Nucleus accumbens (tissue), 56 donors: ENCODE measurements at places on chromosomes 5 and 9.

DNA sequence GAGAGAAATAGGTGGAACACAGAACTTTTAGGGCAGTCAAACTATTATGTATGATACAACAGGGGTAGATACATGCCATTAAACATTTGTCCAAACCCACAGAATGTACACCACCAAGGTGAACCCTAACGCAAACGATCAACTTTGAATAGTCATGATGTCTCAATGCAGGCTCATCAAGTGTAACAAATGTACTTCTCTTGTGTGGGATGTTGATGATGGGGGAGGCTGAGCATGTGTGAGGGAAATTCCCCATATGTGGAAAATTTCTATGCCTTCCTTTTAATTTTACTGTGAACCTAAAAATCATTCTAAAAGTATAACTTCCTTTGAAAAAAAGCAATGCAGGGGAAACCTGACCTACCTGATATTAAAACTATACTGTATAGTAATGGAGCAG is 201.4 kb upstream of the RASEF start:
- no peak for DNase-seq

- no peak for DNase-seq
Measured at GRCh38 chr5:89929834-89930233, 479.7 kb downstream of the CETN3 start.

GRCh38 chr5:55021410-55021809 is 2.6 kb upstream of the GZMK start:
- DNase-seq = no peak

DNA sequence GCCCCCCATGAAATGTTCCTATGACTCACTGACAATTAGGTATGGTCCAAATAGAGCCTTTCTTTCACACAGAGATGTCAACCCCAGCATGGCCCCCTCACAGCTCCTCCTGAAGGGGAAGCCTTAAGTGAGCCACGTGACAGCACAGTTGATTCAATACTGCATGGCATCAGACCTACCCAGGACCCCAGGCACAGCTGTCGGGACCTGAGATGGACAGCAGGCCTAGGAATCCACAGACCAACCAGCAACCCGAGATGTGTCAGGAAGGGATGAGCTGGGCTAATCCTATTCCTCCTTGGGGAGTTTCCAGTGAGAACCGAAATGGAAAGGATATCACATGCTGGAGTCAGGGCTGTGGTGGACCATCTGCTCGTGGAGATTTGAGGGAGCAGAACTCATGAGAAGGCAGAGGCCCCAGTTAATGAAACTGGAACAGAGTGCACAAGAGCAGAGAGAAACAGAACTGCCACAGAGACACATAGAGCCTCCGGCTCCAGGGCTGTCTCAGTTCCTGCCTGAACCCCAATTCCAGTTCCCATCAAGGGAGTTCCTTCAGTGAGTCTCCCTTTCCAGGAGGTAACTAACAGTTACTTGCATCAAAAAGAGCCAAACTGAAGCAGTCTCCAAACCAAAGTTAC is 42.1 kb upstream of the SMIM23 start:
- DNase-seq = no peak

DNA sequence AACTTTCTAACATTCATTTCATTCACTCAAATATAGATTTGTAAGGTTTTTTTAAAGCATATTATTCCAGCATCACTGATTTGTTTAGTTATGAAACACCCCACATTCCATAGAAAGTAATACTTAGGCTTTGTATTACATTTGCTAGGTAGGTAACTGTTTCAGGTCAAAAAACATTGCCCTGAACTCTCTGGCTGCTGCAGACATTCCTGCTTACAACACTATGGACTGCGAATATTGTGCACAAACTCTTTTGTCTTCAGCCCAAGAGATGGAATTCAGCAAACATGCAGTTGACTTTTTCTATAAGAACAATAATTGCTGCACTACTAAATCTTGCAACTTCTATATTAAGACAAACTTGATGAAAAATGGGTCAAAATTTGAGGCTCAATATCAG is 301.0 kb downstream of the ARL15 start:
- no peak for DNase-seq

GRCh38 chr5:115126303-115126702 is 43.4 kb downstream of the TRIM36 start:
- no peak for DNase-seq

DNA sequence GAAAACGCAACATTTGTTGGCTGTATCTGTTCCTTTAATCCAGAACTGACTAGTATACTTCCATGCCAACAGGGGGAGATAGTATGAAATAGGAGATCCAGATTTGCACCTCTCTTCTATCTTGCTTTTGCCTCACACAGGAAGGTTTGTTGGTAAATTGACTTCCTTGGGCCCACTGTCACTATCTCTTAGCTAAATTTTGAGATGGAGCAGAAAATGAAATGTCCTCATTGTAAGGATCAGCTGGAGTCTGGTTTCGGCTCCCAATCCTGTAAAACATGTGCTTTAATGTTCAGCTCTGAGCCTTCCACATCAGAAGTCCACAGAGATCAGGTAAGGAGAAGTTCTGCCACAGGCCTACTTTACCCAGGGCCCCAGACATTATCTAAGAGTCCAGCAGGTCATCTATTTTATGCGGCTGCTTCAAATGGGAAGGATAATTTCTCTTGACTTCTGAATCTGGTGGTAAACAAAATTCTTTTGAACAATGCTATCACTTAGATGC is 176.8 kb downstream of the FER start:
- DNase-seq = no peak

DNA sequence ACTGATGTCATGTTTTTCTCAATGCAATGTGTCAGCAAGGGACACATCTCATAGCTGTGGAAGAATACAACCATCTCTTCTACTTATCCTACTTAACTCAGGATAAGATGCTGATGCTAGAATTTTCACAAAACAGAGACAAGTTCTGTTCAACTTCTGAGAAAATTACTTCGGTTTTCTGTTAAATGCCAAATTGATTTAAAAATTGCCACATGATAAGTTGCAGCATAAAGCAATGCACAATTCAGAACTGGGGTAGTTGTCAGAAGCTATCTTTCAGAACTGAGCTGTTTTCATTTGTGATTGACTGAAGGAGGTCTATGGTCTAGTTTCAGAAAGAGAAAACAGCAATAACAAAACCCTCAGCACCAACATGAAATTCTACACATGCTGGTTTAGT is 954.8 kb upstream of the C9orf72 start:
- no peak for DNase-seq

DNA sequence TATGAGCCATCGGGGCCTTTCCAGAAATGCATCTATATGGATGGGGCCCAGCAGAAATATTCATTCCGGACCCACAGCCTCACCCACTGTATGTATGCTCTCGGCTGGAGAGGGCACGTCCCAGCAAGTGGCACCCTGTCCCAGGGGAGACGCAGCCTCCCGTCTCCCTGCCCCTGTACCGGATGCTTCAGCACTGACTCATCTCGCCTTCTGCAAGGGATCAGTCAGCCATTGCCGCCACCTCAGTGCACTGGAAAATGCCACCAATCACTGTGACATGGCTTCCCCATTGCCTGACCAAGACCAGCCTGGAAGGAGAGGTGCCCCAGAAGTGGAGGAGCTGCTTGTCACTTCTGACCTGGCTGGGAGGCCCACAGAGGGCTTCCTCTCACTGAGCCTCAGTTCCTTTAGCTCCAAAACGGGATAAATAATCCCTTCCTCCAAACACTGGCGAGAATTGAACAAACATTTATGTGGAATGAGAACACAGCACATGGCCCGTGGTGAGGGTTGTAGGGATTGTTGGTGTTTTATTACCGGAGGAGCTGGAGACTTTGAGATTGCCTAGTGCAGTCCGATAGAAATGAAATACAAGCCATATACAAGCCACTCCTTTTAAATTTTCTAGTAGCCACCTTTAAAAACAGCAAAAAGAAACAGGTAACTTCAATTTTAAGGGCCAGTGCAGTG is 43.9 kb upstream of the ORM1 start:
- DNase-seq = no peak

GRCh38 chr9:92716557-92716956 is 46.6 kb upstream of the IPPK start:
- DNase-seq = peak; percentile 63

- no peak for DNase-seq
Measured at GRCh38 chr5:38131686-38132085, 126.7 kb upstream of the EGFLAM start.

GRCh38 chr9:134778841-134779411 is 101.7 kb upstream of the FCN2 start:
- DNase-seq = no peak

DNA sequence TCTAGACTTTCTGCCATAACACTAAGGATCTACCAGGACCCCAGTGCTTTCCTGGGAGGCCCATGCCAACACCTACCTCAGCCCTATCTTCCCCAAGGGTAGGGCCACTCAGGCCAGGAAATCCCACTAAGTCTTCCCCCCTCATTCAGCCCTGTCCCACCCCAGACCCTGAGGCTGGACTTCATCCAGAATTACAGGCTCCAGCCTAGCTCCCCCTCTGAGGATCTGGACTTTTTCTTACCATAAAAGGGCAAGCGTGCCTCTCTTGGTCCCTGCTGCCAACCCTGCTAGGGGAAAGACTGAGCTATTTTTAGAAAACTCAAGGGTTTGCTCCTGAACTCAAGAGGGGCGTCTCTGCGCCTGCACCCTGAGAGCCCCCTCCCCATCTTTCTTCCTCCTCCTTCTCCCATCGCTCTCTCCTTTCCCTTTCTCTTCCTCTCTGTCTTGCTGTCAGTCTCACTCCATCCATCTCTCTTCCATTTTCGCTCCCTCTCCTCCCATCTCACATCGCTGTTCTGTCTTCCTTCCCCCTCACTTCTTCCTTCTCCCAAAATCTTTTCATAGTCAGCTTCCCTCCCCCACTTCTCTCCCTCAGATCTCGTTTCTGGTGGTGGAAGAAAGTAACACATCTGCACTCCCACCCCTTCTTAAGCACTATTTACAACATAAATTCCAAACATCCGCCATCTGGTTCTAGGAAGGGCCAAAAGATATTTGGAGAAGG is 38.1 kb upstream of the IL17B start:
- no peak for DNase-seq

DNA sequence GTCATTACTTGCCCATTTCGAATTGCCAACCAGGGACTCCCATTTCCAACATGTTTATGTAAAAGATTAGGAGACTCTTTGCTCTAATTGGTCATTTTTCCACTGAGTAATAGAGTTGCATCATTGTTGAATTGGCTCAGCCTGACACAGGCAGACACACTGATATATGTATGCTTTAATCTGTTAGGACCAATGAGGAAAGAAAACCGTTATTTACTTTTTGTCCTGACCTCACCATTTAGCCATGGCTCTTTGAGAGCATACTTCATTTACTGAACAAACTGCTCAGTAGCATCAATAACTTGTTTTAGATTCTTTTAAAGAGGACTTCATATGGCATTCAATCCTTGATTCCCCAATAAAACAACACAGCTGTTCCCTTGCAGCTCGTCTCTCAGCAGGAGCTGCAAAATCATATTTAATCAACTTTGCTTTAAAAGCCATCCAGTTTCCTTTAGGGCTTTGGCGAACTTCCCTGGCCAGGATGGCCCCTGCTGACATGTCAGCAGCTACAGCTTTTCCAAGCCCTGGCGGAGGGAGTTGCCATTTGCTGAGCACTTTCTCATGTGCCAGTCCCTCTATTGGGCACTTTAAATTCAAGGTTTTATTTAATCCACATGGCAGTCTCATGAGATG is 251.5 kb upstream of the TNC start:
- no peak for DNase-seq

GRCh38 chr9:99820685-99821395 is 845 bp upstream of the NR4A3 start:
- peak; percentile 34 for DNase-seq

DNA sequence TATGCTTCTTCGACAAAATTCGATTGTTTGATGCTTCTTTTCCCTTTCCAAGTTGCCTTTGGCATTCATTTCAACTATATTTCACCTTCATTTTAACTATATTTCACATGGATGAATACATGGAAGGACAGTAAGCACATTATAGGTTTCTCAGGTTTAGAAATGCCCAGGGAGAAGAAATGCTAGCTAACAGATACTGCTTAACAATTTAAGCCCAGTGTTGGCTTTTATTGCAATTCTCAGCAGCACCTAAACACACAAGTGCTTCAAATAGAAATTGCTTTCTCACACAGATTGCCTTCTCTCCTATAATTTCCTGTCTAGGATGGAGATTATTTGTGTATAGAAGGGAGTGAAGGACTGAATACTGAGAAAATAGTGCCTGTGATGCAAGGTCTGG is 30.2 kb upstream of the SMC5 start:
- DNase-seq = no peak

DNA sequence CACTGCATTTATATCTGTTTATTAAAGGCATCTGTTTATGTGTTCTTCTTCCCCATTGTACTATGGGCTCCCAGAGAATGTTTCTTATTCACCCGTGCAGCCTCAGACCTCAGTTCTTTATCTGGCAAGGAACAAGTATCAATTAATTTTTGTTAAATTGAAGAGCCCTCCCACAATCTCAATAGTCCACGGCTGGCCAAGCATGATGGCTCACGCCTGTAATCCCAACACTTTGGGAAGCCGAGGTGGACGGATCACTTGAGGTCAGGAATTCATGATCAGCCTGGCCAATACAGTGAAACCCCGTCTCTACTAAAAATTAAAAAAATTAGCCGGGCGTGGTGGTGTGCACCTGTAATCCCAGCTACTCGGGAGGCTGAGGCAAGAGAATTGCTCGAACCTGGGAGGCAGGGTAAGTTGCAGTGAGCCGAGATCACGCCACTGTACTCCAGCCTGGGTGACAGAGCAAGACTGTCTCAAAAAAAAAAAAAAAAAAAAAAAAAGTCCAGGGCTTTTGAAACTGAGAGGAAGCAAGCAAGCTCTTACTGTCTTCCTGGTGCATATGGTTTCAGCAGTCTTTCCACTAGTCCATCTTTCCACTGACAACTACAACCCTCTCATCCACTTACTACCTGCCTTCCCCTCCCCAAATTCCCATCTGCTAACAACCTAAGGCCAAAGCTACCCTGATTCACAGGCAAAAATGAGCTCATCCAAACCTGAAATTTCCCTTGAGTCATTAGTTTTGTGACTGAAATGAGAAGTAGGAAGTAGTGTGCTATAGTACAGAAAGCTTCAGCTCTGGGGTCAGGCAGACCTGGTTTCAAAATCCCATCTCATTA is 2.3 kb upstream of the HK3 start:
- no peak for DNase-seq

GRCh38 chr5:136034984-136035383 is 6.2 kb downstream of the TGFBI start:
- DNase-seq = no peak

GRCh38 chr9:116693233-116693731 is 6.2 kb downstream of the TRIM32 start:
- DNase-seq = no peak

GRCh38 chr5:62547945-62548630 is 30.5 kb upstream of the LRRC70 start:
- DNase-seq = no peak

- DNase-seq = no peak
Measured at GRCh38 chr9:83521011-83521410, 17.2 kb downstream of the FRMD3 start.

- no peak for DNase-seq
Measured at GRCh38 chr5:73887688-73888087, 261.7 kb downstream of the ARHGEF28 start.
